Type B pancreatic cell (in vitro differentiated cells): ENCODE measurements at places on chromosomes 16 and 17. TPM values are rescaled to one million over a fixed set of nuclear protein-coding genes. Genes with fewer than 3 reads are reported as not detected.

The TBC1D3I gene
- total RNA-seq, result 0.24 TPM in 2 replicates

The ZNF205 gene
- 15.0 and 18.2 TPM in 2 replicates for total RNA-seq

The PHAF1 gene
- 22.8 and 26.8 TPM in 2 replicates for total RNA-seq

- peaks cover 3% of the 10 kb centered on the region for H3K27me3 ChIP-seq
- DNase-seq, result no peak
- H3K36me3 ChIP-seq, result no peaks in the 10 kb centered on the region
- H3K27ac ChIP-seq, result no peak overlapping the region
- H3K4me3 ChIP-seq, result no peak overlapping the region
- peaks cover 5% of the 10 kb centered on the region for H3K4me1 ChIP-seq
Observed at GRCh38 chr17:70230850-70231640, 61.7 kb downstream of the KCNJ2 start.

DNA sequence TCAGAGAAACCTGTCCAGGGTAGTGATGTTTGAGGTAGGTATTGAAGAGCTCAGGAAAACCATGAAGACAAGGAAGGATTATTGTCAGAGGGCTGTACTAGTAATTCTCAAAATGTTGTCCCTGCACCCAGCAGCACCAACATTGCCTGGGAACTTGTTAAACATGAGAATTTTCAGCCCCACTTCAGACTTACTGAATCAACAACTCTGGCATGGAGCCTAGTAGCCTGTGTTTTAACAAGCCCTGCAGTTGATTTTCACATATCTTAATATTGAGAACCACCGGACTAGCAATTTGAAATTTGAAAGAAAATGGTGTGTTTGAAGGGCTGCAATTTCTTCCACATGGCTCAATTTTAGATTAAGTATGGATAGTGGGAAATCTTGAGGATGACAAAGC, 2.8 kb upstream of the KIF2B start:
- H3K27ac ChIP-seq, result no peak overlapping the region
- H3K36me3 ChIP-seq, result no peaks in the 10 kb centered on the region
- peaks cover 5% of the 10 kb centered on the region for H3K4me1 ChIP-seq
- no peak overlapping the region for H3K4me3 ChIP-seq

- H3K36me3 ChIP-seq, result no peaks in the 10 kb centered on the region
- H3K27me3 ChIP-seq, result peaks cover 2% of the 10 kb centered on the region
- peaks cover 47% of the 10 kb centered on the region for H3K4me1 ChIP-seq
- no peak for DNase-seq
Observed at GRCh38 chr16:78240459-78241222, 141.2 kb downstream of the WWOX start.
